T-helper 1 cell (primary cell): ENCODE measurements at places on chromosomes 11 and 22.

DNA sequence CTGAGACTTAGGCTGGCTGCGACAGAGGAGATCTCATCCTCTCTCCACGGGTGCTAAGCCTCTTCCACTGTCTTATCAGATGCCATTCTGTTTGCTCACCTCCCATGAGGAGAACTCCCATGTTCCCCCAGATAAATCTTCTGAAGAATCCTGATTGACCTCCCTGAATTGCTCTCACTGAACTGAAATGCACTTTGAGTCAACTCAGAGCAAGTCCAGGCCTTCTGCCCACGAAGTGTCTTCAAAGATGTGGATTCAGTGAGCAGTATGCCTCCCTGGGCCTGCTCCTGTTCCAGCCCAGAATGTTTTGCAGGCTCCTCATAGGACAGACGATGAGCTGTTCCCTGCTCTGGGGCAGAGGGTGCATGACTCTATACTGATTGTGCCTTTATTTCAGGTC is 17.4 kb downstream of the TUB start:
- no peak for DNase-seq

GRCh38 chr11:126339073-126339862 is 16.2 kb upstream of the ST3GAL4 start:
- no peak for DNase-seq

DNA sequence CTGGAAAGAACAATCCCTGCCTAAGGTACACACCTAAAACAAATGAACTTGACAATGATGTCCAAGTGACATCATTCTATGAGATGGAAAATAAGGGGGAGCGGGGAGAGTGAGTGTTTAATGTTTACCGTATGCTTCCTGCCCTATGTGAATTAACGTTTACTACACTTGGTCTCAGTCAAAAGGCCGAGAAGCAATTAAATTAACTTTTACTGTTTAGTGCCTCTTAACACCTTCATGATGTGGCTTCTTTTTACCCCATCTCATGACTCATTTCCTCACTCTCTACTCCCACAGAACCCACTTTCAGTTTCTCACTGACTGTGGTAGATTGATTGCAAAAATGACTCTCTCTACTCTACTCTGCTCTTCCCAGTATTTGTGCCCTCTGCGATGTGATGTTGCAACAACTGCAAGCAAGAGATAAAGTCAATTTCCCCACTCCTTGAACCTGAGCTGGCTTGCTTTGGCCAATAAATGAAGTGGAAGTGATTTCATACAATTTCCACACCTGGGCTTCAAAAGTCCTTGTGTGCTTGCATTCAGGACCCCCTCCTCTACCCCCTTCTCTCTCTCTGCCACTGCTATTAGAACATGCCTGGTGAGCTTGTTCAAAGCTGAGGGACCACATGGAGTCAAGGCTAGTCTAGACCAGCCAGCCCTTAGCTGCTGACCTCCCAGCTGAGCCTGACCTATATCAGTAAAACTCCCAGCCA is 11.6 kb upstream of the ALKBH3 start:
- no peak for DNase-seq

GRCh38 chr11:33160136-33160535 is 1.1 kb downstream of the CSTF3 start:
- DNase-seq, result no peak

DNA sequence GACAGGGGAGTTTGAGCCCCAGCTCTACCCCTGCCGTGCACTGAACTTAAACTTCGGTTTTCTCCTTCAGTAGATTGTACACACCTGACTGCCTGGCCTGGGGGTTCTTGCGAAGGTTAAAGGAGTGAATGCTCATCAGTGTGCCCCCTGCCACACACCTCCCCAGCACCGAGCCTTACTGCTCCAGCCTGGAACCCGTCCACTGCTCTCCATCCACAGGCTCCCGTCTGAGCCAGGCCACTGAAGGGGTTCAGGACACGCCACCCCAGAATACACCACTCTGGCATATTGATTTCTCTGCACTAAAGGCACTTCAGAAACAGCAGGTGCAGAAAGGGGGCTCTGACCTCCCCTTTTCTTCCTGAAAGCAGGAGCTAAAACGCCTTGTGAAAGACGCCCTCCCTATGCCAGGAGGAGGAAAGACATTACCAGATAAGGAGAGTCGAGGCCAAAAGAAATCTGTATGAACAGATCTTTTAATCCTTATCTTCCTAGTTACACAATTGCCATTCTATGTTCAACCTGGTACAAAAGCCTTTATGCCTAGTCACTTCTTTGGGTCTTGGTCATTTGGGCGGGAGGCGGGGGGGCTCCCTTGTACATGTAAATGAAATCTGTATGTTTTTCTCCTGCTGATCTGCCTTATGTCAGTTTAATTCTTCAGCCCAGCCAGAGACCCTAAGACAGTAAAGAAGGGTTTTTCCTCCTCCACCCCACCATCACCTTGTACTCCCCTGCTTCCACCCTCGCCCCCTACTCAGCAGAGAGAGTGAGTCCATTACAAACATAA is 1.9 kb upstream of the SSTR3 start:
- no peak for DNase-seq

DNA sequence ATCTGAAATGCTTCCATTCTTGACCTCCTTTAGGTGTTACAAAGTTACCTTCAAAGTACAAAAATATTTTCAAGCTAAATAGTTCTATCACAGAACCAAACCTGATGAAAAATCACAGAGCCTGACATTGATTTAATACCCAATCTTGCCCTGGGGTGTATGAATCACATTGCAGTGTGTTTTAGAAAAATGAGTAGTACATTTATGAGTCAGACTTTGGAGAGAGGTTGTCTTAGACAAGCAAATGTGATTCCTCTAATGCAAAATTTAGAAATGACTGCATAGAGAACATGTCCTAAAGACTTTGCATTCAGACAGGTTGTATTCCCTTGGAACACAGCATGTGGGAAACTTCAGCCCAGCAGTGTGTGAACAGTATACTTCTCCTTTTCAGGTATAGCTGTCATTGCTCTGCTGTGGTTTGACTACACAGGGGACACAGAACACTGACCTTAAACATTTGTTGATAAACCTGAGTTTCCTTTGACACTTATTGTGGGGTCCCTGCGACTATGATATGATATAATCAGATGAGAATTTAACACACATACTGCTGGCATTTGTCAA is 972.1 kb downstream of the JRKL start:
- DNase-seq, result no peak

GRCh38 chr11:87466223-87466622 is 428.5 kb downstream of the TMEM135 start:
- no peak for DNase-seq

GRCh38 chr11:112162761-112163546 is 940 bp downstream of the IL18 start:
- no peak for DNase-seq

GRCh38 chr11:118277312-118277711 is 13.2 kb upstream of the MPZL2 start:
- DNase-seq, result no peak

- peak; percentile 93 for DNase-seq
These were observed 937 bp upstream of the EFEMP2 start for GRCh38 chr11:65873318-65874156.

GRCh38 chr11:120738516-120739046 is 227.0 kb downstream of the GRIK4 start:
- no peak for DNase-seq

GRCh38 chr22:36147196-36147791 is 13.3 kb downstream of the APOL3 start:
- no peak for DNase-seq

DNA sequence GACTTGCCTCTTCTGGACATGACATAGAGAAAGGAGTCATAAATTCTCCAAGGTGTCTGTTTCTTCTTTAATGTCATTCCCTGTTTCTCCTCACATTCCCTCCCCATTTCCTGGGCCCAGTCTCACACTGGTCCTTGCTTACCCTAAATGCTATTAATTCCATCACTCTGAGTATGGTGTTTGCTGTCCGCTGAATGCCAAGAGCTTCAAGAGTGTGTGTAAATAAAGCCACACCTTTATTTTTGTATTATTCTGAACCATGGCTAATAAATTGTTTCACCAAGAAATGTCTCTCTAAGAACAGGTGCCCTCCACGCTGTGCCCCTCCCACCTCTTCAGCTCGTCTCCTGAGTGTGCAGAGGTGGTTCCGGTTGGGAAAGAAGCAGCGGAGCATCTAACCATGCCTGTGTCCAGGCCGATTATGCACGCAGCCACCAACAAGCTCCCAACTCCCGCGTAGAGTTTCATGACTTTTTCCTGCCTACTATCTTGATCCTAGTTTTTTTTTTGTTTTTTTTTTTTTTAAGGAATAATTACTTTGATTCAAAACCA is 8.6 kb downstream of the TMEM121B start:
- DNase-seq, result no peak

GRCh38 chr11:67045314-67045713 is 11.3 kb upstream of the RHOD start:
- DNase-seq, result no peak

GRCh38 chr11:126391970-126392632 is 36.6 kb downstream of the ST3GAL4 start:
- DNase-seq, result no peak

GRCh38 chr11:85123752-85124231 is 503.4 kb downstream of the DLG2 start:
- DNase-seq, result no peak

DNA sequence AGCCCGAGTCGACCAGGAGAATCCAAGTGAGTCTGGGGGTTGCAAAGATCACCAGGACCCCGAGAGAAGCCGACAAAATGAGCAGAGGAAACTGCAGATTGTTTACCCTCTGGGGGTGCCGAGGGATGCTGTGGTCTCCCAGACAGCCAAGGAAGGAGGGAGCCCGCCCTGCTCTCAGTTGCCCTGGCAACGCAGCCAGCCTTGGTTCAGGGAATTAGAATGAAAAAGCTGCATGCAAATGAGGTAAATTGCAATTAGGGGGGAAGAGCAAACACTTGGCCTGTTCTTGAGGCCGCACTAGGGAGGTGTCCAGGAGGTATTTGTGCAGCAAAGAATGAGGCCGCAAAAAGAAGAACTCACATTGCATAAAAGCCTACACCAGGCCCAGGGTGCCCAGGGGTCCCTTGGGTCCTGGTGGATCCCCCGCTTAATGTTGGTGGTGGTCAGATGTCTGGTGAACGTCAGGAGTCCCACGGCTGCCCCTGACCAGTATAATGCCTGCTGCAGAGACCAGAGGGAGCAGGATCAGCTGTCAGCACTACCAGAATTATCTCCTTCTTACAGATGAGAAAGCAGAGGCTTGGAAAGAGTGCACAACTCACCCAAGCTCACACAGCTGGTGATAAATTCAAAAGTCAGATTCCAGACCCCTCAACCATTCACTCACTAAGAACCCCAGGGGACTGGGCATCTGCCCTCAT is 40.3 kb upstream of the ATXN10 start:
- DNase-seq, result no peak

- DNase-seq, result no peak
These were observed 7.1 kb downstream of the IL17RA start for GRCh38 chr22:17091851-17092250.

DNA sequence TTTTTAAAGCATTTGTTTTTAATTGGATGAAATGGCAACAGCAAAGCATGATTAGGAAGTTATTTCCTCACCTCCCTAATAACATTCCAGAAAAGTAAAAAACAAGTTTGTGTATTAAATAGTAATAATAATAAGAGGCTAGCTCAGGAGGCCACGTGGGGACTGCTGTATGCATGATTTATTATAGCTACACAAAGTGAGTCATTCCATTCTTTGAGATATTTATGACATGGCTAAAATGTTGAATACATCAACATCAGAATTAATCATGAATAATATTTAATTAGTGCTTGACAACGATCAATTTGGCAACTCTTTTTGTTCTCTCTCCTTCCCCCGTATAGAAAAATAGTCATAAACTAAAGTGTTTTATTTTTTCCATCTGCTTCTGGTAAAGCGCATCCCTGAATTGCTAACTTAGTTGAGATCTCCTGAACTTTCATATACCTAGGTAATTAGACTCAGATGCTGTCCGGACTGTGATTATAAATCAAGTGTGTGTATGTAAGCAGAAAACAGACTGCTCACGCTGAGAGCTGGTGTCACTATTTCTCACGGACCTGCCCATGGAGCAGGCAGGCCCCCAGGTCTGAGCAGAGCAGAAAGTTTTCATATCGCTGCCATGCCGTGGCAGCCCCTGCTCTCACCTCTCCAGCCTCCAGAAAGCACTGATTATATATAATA is 125.7 kb downstream of the WT1 start:
- no peak for DNase-seq

DNA sequence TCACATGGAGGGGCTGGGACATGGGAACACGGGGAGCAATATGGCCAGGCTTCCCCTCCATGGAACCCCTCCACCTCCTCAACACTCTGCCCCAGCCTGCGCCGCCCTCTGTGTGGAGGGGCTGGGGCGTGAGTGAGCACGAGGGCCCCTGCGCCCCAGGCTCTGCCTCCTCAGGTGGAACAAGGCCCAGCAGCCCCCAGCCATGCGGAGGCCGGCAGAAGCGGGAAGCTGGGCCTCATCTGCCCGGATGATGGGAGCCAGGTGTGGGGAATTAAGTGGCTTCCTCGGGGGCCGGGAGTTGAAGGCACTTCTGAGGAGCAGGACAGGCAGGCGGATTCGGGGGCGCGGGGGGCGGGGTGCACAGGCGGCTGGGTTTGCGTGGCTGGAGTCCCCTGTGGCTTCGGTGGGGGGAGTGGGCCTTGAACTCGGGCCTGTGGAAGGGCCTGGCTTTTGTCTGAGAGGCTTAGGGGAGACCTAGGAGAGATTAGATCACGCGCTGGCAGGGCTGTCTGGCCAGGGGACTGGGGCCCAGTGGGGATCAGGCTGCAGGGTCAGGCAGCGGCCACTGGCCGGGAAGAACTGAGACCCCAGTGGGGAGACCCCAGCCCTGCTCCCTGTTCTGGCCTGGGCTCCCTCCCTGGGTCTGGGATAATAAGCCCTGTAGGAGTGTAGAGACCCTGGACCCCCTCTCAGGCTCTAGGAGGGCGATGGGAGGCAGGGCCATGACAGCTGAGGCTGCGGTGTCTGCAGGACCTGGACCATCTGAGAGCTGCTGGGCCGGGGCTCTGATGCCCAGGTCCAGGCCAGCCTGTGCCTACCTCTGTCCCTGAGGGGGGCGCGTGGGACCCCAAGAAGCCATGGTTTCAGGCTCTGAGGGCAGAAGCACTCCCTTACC is 13.3 kb downstream of the PRR33 start:
- DNase-seq, result no peak
